Right lung (tissue), 10 donors: ENCODE measurements at places on chromosomes 11 and 22. TPM values are rescaled to one million over a fixed set of nuclear protein-coding genes. Genes with fewer than 3 reads are reported as not detected.

DNA sequence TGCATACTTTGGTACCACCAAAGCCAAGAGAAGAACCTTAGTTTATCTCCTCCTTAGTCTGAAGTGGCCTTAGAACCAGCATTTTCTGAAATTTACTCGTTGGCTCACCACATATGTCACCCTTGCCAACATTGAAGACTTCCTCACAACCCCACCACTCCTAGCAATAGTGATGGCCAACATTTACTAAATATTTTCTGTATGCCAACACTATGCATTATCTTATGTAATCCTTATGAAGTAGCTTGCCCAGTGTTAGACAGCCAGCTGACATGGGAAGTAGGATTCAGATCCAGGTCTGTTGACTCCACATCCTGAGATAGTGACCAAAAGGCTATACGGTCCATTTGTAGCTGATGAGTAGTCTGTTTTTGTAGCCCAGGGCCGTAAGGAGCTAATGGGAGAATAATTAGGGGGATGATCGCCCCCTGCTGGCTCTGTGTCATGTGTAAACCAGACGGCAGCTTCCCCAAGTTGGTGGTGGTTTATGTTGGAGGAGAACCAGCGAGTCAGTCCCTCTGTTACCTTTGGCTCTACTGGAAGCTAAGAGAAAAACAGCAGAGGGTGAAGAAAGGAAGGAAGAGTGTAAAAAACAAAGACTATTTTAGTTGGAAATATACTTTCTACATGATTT is 120.5 kb upstream of the RASSF10 start:
- DNase-seq, result peak; percentile 71

GRCh38 chr22:35115515-35115914 is 49.6 kb downstream of the ISX start:
- DNase-seq, result no peak

DNA sequence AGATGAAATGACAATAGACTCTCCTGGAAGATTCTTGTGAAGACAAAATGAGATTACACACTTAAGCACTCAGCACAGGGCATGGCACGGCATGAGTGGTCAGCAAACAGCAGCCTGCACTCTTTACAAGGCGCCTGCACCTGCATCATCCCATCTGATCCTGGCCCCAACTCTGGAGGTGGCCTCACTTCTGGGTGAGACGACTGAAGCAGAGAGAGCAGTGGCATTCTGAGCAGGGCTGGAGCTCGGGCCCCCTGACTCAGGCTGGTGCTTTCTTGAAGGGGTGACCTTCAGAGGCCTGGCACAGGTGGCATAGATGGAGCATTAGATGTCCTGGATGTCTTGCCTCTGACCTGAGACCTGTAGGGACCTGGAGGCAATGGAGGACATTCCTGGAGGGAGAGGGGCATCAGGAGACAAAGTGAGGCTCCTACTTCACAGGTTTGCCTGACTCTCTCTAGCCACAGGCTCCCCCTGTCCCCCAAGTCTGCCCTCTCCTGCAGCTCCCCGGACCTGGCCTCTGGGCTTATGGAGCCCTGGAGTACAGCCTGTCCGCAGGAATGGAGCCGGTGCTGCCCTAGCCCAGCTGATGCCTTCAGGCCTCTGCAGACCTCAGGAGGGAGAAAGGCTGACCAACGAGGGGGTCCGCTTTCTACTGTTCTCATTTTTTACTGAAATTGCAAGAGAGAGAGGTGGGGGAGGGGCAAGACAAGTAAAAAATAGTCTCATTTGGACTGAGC is 65.5 kb upstream of the THY1 start:
- DNase-seq, result no peak

- no peak for DNase-seq
Observed at GRCh38 chr11:84465040-84465439, 1162.1 kb downstream of the DLG2 start.

DNA sequence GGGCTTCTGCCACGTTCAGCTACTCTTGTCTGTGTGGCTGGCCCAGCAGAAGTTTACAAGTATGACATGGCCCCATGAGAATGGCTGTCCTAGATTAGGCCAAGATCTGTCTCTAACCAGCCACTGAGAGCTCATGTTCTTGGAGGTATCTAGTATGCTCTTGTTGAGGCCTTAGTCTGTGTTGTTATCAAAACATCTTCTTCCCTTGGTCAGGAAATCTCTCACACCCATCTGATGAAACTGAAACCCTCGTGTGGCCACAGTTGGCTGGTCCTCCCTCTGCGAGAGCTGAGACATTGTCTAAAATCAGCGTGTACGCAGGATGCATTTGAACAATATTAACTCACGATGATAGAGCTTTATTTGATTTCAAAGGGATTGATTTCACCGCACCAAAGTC is 109.0 kb upstream of the NNMT start:
- no peak for DNase-seq

DNA sequence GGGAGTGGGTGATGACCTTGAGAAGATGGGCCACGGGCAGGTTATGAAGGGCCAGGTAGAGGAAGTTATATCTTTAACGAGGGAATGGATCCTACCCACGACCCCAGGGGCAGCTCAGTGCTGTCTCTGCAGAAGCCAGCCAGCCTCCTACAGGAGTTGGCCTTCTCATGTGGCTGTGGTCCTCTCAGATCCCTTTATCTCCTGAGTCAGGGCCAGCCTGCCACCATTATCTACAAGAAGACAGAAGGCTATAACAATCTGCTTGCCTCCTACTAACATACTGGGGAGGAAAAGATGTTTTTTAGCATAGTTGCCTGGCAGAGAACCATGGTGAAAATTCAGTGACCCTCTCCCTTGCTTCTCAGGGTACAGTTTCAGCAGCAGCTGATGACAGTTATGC is 7.0 kb upstream of the YWHAH start:
- no peak for DNase-seq

- DNase-seq, result no peak
Observed at GRCh38 chr22:20034143-20034542, 13.2 kb downstream of the TANGO2 start.

TRIM51 gene
- not detected for polyA plus RNA-seq

CHST1 gene
- 5.0 TPM for polyA plus RNA-seq

OR52H1 gene
- polyA plus RNA-seq, result not detected

SCGB1A1 gene
- 59.5 TPM for polyA plus RNA-seq

DNA sequence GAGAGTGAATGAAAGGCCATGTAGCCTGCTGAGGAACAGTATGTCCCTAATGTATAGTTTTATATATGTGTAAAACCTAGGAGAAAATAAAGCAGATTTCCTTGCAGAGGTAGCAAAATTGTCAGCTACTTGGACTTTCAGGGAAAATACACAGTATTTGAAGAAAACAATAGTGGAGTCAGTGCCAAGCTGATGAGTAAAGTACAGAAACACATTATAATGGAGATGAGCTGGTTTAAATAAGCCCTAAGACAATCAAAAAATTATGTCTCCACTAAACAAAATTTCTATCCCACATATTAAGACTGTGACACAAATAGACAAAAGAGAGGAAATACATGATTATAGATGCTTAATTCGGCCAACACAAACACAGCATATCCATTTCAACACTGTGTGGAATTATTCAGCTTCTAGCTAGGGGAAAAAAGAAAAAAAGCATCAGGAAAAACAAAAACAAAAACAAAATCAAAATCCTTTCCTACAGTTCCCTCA is 75.9 kb downstream of the MAML2 start:
- DNase-seq, result no peak

SLC17A6 gene
- polyA plus RNA-seq, result not detected

DNA sequence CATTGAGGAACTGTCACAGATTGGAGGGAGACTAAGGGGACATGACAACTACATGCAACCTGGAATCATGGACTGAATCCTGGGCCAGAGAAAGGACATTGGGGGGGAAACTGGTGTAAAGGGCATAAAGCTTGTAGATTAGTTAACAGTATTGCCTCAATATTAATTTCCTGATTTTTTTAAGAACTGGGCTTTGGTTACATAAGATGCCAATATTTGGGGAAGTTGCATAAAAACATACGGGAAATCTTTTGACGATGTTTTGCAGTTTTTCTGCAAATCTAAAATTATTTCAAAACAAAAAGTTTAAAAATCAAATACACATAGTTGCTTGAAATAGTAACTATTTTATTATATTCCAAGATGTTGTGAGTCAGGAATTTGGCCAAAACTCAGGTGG is 2.9 kb upstream of the FOLR3 start:
- DNase-seq, result no peak

GRCh38 chr22:46124383-46125144 is 25.8 kb upstream of the PPARA start:
- no peak for DNase-seq

DNA sequence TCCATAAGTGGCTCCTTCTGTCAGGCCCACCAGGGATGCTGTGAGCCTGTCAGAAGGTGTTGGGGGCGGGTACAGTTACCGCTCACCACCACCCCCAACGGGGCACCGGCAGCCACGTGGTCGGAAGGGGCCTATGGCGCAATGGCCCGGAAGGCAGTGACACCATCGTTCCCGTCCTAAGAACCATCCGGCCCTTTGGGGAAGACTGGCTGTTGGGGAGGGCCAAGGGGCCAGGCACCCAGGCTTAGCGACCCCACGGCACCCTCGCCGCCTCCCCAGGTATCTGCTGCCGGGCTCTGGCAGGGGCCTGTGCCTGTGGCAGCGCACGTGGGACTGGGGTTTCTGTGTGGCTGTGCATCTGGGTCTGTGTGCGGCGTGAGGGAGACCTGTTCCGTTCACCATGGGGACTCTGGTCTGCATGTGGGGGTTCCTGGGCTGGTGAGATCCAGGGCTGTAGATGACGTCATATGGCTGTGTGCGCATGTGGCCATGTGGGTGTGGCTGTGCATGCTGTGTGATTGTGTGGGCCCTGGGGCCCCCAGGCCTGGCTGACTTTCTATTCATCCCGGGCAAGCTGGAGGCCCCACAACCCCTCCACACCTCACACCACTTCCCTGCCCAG is 717 bp downstream of the OSM start:
- no peak for DNase-seq

GRCh38 chr11:76935042-76935441 is 74.3 kb downstream of the ACER3 start:
- DNase-seq, result no peak

OR10A5 gene
- not detected for polyA plus RNA-seq

FAM180B gene
- polyA plus RNA-seq, result 0.30 TPM

- DNase-seq, result no peak
Observed at GRCh38 chr11:122724520-122724919, 69.0 kb downstream of the UBASH3B start.

GRCh38 chr11:118226296-118226695 is 1.5 kb upstream of the JAML start:
- DNase-seq, result no peak

IGLL1 gene
- 0.47 TPM for polyA plus RNA-seq

DNA sequence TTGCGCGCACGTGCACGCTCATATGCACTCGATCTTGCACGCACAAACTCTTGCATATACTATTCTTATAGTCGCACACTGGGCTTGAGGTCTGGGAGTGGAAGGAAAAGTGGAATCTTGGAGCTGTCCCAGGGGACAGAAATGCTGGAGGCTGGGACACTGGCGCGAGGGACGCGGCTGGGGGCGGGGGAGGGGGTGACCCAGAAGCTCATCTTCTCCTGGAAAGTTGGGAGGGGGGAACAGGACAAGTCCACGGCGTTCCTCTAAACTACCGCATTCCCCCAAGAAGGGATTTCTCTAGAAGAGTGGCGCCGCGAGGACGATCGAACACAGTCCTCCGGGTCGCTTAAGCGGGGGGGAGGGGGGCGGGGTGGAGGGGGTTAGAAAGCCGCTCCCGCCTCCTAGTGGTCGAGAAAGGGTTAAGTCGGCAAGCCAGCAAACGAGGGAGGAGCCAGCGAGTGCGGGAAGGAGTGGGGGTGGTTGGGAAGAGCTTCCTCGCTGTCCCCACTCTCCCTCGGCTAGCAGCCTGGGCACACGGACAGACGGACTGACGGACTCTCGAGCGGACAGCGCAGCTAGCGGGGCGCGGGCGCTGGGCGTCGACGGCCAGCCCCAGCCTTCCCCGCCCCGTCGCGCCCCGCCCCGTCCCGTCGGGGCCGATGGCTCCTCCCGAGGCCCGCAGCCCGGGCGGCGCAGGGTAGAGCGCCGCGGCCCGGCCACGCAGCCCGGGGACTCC is at the start of gene RTN4RL2:
Gene RTN4RL2, plus strand, starts transcription at position 507 of the 736 bp plus-strand sequence. CDS start 338 bp downstream, outside the sequence.
- DNase-seq, result no peak

TEX12 gene
- 0.10 TPM for polyA plus RNA-seq

GRCh38 chr11:63564056-63564774 is 1.0 kb upstream of the PLAAT2 start:
- no peak for DNase-seq

OR2AG2 gene
- not detected for polyA plus RNA-seq

- no peak for DNase-seq
Observed at GRCh38 chr11:19800162-19800561, 87.5 kb downstream of the NAV2 start.

DNA sequence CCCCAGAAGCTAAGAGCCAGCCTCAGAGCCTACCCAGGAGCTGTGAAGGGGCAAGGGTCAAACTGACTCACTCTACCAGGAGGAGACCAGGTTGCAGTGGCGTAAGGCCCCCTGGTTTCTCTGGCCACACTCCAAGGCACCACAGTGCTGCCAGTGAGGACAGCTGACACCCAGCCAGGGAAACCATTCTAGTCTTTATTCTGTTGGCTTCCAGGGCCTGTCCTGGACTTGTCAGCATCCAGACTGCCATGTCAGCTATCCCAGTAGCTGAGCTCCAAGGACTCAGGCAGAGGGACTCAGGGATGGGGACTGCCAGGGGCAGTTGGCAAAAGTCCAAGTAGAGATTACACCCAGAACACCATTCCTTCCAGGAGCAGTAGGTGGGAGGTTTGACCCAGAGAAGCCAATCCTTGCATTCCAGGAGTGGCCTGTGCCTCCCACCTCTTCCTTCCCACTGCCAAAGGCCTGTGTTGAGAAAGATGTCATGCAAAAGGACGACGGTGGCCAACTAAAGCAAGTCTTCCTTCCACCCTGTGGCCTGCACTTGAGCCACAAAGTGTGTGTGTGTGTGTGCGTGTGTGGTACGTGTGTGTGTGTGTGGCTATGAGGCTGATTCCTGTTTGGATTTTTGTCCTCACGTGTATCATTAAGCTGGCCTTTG is 3.6 kb upstream of the MAPK8IP1 start:
- no peak for DNase-seq
